ENCODE measurements at places on chromosomes 1 and 21.

DNA sequence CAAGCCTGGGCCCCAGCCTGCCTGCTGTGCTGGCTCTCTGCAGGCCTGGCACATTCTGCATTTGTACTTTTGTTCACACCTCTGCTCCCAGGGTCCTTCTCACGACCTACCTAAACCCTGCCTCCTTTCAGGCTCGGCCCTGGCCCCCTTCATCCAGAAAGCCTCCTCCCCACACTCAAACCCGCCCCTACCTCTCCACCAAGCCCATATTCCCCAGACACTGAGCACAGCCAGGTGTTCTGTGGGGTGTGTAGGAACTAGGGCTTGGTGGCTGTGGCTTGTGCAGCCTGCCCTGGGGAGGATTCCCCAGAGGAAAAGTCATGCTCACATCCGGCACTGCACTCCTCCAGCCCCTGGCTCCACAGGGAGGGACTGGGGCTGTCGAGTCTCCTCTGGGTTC, 8.2 kb upstream of the MIXL1 start:
- DNase-seq = no peak

- no peak for DNase-seq
Observed at GRCh38 chr1:218439541-218440295, 94.6 kb downstream of the TGFB2 start.

DNA sequence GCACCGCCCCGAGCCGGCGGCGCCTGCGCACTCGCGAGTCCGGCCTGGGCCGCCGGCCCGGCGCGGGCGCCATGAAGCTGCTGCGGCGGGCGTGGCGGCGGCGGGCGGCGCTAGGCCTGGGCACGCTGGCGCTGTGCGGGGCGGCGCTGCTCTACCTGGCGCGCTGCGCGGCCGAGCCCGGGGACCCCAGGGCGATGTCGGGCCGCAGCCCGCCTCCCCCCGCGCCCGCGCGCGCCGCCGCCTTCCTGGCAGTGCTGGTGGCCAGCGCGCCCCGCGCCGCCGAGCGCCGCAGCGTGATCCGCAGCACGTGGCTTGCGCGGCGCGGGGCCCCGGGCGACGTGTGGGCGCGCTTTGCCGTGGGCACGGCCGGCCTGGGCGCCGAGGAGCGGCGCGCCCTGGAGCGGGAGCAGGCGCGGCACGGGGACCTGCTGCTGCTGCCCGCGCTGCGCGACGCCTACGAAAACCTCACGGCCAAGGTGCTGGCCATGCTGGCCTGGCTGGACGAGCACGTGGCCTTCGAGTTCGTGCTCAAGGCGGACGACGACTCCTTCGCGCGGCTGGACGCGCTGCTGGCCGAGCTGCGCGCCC, at the start of gene B3GALT6:
B3GALT6 (plus strand) TSS at position 30 of the 588 bp plus-strand sequence; CDS start at position 72, 42 bp downstream.
- no peak for DNase-seq

DNA sequence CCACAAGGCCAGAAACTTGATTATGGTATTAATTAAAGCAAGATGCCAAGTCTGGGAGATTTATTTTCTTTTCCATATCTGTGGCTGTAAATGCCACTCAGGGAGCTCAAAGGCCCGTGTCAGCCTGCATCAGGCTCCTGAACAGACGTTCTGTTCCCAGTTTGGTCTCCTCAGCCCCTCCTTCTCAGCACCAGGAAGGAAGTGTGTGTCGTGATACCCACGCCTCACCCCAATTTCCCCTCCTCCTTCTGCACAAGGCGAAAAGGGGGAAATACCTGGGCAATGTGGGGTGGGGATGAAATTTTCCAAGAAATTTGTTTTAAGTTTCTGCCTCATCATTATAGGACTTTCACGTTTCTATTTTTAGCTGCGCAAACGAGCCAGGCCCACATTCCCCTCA, 112.0 kb downstream of the SYF2 start:
- DNase-seq = no peak

DNA sequence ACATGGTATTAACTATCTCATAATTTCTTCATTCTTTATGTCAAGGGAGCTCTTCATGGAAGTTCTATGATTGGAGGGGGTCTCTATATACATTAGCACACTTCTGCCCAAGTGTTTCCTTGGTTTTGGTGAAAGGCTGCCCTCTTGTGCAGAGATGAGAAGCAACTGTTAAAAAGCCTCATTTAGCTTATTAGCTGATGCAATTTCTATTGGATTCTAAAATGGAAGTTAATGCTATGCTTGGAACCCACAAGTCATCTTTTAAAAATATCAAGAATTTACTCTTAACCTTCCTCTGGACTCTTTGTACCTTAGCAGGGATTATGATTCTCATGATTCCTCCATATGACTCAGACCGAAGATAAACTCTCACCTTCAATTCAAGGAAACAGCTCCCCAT, 328.9 kb downstream of the PTBP2 start:
- no peak for DNase-seq

- no peak for DNase-seq
Observed at GRCh38 chr1:24191860-24192259, 4.8 kb upstream of the IFNLR1 start.

DNA sequence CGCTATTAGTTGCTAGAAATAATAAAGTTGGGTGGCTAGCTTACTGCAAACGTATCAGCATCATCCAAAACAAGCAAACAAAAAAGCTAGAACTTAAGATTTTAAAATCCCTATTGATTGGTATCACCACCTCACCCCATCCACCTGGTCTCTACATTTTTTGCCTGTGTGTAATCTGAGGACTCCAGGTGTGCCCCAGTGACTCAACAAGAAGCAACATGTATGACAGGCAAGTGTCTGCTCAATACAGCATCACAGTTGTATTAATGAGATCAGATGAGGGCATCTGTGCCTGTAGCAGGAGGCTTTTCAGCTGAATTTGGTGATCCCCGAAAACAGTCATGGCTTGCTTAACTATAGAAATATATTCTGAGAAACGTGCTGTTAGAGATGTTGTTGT, 14.6 kb upstream of the PAPPA2 start:
- no peak for DNase-seq

DNA sequence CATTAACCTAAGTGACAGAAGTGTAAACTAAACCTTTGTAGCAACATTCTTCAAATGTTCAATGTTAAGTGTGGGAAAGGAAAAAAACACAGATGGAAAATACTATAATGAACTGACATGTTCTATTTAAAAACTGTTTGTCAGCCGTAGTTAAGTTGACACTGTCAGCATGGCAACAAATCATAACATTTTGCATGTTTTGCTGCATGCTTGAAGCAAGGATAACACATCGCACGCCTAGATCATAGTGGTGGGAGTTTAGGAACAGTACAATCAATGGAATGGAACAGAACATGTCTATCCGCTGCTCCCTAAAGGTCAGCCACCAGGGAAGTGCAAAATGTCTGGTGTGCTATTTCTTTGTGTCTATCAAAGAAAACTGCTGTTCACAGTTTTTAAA, 62.5 kb upstream of the ESRRG start:
- DNase-seq = no peak

- DNase-seq = no peak
Observed at GRCh38 chr21:45323487-45324311, 36.0 kb upstream of the POFUT2 start.

- DNase-seq = no peak
Observed at GRCh38 chr1:243799908-243800307, 50.1 kb downstream of the AKT3 start.

GRCh38 chr1:231045286-231045685, 5.2 kb upstream of the FAM89A start:
- no peak for DNase-seq

DNA sequence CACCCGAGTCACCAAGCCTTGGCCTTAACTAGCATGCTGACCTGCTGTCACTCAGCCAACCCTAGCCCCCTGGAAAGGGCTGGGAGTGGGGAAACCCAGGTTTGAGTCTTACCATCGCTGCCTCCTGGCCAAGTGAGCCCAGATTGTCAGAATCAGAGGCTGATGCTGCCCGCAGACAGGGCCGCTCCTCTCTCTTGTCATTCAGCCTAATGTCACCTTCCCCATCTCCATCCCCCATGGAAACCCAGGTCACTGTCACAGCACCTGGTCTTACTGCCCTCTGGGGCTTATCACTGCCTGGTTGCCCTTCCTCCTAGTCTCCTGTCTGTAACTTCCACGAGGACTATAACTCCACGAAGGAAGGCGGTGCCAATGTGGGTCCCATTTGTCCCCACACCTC, 53.6 kb upstream of the CASZ1 start:
- no peak for DNase-seq

- DNase-seq = no peak
Observed at GRCh38 chr1:165226326-165226725, 130.2 kb downstream of the LMX1A start.

DNA sequence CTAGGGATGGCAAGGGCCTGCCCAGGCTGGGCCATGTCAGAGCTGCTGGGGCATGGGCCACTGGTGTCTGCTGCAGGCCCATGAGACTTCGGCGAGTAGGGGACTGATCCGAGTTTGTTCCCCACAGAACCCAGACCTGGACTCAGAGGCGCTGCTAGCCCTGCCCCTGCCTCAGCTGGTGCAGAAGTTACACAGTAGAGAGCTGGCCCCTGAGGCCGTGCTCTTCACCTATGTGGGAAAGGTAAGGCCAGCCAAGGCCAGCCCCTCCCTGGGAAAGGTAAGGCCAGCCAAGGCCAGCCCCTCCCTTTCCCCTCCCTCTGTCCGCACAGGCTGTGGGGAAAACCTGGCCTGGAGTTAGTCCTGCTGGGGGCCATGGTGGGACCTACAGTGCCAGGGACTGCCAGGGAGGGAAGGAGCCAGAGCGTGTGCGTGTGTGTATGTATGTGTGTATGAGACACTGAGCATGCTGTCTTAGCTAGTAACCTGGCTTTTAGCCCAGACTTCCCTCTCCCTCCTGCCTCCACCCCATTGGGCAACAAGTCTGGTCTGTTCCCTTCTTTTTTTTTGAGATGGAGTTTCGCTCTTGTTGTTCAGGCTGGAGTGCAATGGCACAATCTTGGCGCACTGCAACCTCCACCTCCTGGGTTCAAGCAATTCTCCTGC, 8.0 kb downstream of the FAAH start:
- DNase-seq = no peak

- no peak for DNase-seq
Observed at GRCh38 chr1:180166436-180166800, 11.7 kb downstream of the QSOX1 start.

DNA sequence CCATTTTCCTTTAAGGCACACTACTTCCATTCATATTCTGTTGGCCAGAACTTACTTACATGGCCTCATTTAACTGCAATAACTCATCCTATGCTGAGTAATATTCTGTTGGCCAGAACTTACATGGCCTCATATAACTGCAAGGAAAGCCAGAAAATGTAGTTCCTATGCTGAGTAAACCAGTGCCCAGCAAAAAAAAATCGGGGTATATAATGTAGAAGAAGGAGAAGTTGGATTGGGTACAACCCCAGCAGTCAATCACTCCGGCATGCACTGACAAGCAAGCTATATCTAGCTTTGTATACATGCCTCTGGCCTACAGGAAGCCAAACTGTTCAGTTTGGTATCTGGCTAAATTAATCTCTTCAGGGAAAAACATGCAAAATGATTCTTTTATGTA, 39.4 kb upstream of the PPIH start:
- DNase-seq = no peak

- no peak for DNase-seq
Observed at GRCh38 chr1:67522001-67522441, 91.8 kb upstream of the SERBP1 start.

- DNase-seq = no peak
Observed at GRCh38 chr1:177748080-177748801, 221.6 kb downstream of the SEC16B start.

- DNase-seq = no peak
Observed at GRCh38 chr1:35707601-35708440, 10.9 kb downstream of the C1orf216 start.

GRCh38 chr1:185406691-185407009, 89.6 kb upstream of the IVNS1ABP start:
- no peak for DNase-seq

DNA sequence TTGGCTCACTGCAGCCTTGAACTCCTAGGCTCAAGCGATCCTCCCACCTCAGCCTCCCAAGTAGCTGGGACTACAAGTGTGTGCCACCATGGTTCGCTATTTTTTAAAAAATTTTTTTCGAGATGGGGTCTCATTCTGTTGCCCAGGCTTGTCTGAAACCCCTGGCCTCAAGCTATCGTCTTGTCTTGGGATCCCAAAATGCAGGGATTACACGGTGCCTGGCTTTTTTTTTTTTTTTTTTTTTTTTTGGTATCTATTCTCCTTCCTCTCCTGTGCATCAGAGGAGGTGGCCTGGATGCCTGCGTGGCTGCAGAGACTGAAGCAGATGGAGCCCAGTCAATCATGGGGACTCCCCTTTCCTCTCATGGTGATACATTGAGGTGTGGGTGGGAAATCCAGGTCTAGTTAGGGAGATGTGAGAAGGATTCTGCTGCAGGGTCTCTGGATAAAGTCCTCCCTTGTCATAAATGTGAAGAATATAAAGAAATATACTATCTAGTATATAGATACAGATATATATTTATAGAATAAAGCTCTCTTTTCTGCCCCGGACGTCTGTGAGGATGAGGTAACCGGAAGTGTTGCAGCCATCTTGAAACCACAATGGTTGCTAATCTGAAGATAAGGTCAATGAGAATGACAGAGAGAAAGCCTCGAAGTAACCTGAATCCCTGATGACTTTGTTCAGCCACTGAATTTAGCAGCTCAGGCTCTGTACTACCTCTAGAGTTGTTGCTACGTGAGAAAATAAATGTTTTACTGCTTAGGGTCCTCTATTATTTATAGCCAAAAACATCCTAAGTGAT, 19.5 kb upstream of the RGSL1 start:
- no peak for DNase-seq

DNA sequence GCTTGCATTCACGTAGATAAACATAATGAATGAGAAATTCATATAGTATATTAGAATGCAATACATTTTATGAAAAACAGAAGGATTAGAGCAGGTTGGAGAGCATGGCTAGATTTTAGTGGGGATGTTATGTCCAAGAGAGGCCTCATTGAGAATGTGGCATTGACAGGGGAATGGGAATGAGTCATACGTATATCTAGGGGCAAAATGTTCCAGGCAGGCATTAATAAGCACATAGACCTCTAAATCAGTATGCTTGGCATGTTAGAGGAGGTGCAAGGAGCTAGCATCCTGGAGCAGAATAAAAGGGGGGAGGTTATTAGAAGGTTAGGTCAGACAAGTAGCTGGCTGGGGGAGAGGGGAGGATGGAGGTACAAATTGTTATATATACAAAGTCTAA, 93.0 kb downstream of the USH2A start:
- DNase-seq = no peak

DNA sequence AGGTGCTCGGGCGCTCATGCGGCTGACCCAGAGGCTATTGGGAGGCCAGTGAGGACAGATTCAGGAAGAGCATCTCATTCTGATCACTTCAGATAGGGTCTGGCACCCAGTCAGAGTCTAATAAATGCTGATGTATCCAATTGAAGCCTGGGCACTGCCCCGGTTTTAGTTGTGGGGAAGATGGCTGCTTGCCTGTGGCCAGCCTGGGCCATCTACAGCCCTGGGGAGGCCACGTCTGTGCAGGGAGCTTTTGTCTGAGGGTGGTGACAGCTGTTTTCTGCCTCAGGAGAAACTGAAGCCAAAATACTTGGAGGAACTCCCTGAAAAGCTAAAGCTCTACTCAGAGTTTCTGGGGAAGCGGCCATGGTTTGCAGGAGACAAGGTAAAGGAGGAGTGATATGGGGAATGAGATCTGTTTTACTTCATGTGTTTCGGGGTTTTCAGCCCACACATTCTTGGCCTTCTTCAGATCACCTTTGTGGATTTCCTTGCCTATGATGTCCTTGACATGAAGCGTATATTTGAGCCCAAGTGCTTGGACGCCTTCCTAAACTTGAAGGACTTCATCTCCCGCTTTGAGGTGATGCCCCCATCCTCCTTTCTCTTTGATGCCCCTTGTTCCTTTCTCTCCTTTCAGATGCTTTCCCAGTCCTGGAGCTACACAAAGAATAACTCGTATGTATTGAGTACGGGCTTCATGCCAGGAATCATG, 2.8 kb downstream of the GSTM5 start:
- DNase-seq = no peak

- no peak for DNase-seq
Observed at GRCh38 chr21:32914424-32915039, 111.2 kb upstream of the OLIG2 start.

Data from stimulated activated CD8-positive, alpha-beta memory T cell treated with anti-CD3 and anti-CD28 coated beads, Interleukin-4, amount 100 ng/mL, for 1 hour (primary cell).